Stimulated activated CD4-positive, alpha-beta T cell treated with anti-CD3 and anti-CD28 coated beads, Interleukin-4, amount 100 ng/mL, for 24 hours (primary cell): ENCODE measurements at places on chromosomes 1 and 21.

GRCh38 chr1:66214901-66215300 is 319.1 kb upstream of the SGIP1 start:
- DNase-seq: no peak

GRCh38 chr21:39713905-39714304 is 31.1 kb upstream of the IGSF5 start:
- no peak for DNase-seq

GRCh38 chr1:66405061-66405460 is 128.9 kb upstream of the SGIP1 start:
- no peak for DNase-seq

DNA sequence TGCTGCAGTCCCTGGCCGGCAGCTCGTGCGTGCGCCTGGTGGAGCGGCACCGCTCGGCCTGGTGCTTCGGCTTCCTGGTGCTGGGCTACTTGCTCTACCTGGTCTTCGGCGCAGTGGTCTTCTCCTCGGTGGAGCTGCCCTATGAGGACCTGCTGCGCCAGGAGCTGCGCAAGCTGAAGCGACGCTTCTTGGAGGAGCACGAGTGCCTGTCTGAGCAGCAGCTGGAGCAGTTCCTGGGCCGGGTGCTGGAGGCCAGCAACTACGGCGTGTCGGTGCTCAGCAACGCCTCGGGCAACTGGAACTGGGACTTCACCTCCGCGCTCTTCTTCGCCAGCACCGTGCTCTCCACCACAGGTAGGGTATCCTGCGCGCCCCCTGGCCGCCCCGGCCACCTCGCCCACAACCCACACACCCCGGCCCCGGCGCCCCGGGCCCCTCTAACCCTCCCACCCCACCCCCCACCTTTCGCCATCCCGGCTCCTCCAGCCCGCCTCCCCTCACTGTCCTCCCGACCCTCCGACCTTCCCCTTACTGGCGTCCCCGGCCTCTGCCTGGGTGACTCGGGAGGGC is 352 bp downstream of the KCNK1 start:
- DNase-seq: no peak

GRCh38 chr1:205604825-205605505 is 26.8 kb downstream of the ELK4 start:
- no peak for DNase-seq

GRCh38 chr1:183226963-183227362 is 40.9 kb downstream of the LAMC2 start:
- DNase-seq: no peak

GRCh38 chr1:21266119-21266774 is 24.0 kb downstream of the ECE1 start:
- no peak for DNase-seq

GRCh38 chr1:44354268-44354839 is 703 bp downstream of the ERI3 start:
- DNase-seq: no peak

DNA sequence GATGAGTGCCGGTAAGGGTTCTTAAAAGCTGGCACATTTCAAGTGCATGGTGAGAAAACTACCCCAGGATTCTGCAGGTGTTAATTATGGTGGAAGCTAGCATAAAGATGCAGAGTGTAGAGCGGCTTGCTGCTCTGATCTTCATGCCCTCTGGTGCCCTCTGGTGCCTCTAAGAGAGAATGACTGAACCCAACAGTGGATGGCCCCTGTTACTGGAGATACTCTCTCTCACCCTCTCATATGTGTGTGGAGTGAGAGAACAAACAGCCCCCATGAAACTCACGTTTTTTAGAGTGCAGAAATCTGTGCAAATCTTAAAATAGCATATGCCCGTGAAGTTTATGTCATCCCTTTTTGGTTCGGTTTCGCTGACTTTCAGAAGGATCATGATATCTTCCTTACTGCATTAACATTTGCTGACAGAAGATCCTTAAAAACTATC is 90.0 kb downstream of the GRIK1 start:
- DNase-seq: peak; percentile 53

- no peak for DNase-seq
Measured at GRCh38 chr1:156089704-156090103, 7.4 kb upstream of the MEX3A start.

DNA sequence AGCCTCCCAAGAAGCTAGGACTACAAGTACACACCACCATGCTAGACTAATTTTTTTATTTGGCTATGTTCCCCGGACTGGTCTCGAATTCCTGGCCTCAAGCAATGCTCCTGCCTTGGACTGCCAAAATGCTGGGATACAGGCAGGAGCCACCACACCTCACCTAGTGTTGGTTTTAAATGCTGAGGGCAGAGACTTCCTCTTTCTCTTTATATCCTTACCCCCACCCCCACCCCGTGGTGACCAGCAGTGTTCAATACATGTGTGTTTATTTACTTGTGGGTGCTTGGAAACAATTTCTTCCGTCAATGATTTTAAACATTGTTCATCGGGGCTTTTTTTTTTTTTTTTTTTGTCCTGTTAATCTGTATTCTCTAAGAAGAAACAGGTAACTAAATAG is 158.9 kb downstream of the ZBTB18 start:
- DNase-seq: no peak

GRCh38 chr21:26119906-26120305 is 50.7 kb downstream of the APP start:
- no peak for DNase-seq

GRCh38 chr1:43366601-43367025 is 1.2 kb downstream of the ELOVL1 start:
- no peak for DNase-seq

DNA sequence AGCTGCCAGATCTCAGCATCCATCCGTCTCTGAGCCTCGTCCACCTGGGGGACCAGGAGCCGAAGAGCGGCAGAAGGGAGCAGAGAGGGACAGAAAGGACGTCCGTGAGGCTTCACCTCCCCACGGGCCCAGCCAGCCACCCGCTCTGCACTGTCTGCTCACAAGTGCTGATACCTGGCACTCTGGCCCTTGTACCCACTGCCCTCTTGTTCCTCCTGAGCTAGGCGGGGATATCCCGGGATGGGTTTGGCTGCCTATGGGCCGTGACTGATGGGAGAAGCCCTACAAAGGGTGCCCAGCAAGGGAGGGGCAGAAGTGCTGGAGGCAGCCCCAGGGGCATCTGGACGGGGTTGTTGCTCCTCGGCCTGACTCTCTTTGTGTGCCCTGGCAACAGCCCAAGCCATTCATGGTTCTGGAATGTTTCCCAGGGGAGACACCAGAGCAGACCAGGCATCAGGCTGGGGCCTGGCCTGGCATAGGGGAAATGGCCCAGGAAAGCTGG is 57.6 kb downstream of the LDLRAD2 start:
- DNase-seq: no peak

- DNase-seq: peak; percentile 47
Measured at GRCh38 chr1:147669469-147670318, 630 bp downstream of the ACP6 start.

GRCh38 chr21:44046734-44047133 is 34.6 kb downstream of the TRAPPC10 start:
- no peak for DNase-seq

GRCh38 chr1:98048244-98048643 is 127.4 kb upstream of the DPYD start:
- peak; percentile 72 for DNase-seq

DNA sequence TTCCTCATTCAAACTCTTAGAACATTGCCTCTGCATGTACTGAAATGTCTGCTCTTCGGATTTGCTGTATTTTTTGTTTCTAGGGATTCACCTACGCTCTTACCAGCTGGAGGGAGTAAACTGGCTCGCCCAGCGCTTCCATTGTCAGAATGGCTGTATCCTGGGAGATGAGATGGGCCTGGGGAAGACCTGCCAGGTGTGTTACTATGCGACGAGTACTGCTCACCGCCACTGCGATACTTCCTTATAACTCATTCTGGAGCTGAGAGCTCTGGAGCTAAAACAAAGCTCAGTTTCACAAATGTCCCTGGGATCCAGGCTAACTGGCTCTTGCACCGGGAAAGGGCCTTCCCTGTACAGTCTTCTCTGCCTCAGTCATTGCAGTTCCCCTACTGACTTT is 10.1 kb downstream of the CHD1L start:
- DNase-seq: no peak

DNA sequence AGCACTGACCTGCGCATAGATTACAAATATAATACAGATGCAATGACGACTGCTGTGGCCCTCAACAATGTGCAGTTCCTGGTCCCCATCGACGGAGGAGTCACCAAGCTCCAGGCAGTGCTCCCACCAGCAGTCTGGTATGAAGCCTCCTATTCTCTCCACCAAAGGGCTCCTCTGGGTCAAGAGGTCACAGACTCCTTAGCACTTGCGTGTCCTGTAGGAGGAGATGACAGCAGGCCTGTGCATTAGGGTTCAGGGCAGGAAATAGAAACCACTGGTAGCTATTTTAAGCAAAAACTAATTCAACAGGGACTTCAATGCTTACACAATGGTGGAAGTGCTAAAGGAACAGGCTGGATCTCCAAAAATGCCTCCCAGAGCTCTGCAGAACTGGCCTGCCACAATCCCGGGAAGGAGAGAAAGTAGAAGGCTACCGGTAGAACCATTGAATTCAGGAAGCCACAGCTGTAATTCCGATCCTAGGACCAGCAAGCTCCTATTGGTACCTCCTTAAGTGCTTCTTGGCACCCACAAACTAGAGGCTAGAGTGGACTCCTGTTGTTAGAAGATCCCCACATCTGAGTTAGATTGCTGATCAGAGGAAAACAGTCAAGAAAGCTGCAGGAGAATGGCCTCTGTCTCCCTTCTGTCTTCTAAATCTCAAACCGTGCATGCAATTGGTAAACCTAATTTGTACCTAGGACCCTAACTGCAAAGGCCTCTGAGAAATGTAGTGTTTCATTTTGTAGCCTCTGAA is 12.7 kb upstream of the DYNLT5 start:
- DNase-seq: no peak

GRCh38 chr1:105399716-105400115 is 1650.0 kb downstream of the AMY1C start:
- no peak for DNase-seq

DNA sequence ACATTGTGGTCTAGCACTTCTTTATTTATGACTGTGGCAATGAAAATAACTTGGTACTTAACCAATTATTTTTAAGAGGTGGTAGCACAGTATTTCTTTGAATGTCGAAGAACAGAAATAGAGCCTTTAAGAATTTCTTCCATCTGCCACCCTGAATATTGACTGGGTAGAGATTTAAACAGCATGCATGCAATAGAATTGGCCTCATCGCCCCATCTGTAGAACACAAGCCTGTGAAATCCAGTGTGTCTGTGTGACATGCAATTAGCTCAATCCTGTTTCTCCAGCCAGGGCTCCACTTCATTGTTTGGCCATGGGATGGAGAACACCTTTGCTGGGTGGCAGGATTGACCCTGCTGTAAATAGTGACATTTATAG is 17.1 kb upstream of the KLHDC8A start:
- no peak for DNase-seq

DNA sequence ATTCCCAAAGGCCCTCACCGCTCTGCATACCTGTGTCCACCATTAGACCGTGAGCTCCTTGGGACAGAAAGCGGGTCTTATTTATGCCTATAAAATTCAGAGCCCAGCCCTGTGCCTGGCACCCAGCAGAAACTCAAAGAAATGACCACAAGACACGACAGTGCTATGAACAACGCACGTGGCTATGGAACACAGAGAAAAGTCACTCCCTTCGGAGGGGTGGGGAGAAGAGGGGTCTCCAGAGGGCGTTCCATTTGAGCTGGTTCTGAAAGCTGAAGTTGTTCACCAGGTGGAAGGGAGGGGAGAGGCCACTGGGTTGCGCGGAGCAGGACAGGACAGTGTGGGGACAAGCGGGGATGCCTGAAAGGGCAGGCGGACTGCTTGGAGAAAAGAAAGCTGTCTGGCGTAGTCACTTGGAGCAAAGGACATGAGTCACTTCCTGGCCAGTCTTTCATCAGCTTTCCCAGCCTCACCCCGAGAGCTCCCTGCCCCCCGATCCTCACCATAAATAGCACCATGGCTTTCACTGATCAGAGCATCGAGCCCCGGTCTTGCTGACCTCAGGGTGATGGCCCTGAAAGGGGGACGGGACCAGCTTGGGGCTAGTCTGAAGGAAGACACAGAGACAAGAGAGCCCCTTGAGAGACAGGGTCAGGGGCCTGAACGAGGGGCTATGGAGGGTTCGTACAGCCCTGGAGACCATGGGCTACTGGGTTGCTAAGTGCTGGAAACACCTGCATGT is 28.5 kb downstream of the ECE1 start:
- no peak for DNase-seq

GRCh38 chr1:160081261-160081936 is at the start of gene KCNJ9:
TSS of gene KCNJ9 (plus strand) at chr1:160081538. CDS start at chr1:160084031, 2,493 bp downstream.
- no peak for DNase-seq
